ENCODE measurements at places on chromosomes 4 and X.

DNA sequence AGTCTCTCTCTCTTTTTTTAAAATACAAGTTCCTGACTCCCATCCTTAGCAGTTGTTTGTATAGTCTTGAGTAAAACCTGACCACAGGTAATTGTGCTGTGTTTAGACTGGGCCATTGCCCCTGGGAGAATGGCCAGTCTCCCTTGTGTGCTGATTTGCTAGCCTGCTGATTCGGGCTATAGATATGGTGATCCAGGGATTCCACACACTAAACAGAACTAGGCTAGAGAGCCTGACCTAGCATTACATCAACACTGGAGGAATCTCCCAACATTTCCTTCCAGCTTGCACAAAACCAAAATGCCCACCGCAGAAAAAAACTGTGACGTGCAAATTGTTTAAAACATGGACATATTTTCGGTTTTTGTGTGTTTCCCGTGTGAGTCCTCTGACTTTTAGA lies 5.1 kb downstream of the UPRT start:
- no peak for DNase-seq

DNA sequence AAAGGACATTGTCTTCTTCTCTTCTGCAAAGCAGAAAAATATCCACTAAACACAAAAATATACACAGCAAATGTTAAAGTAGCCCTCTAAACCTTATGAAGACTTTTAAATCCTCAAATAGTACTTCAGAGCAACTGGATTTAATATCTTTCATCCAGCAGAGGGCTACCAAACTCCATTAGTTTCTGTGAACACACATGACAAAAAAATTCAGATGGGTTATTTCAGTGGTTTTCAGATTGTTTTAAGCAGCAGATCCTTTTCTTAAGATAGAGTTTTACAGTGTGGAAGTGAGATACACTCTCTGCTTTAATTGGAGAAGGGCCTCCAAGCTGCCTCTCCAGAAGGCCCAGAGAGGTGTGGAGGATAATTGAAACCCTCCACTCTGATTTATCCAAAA lies 56.7 kb downstream of the ANK2 start:
- no peak for DNase-seq

- DNase-seq: no peak
Observed at GRCh38 chr4:5365071-5366008, 314.1 kb downstream of the STK32B start.

DNA sequence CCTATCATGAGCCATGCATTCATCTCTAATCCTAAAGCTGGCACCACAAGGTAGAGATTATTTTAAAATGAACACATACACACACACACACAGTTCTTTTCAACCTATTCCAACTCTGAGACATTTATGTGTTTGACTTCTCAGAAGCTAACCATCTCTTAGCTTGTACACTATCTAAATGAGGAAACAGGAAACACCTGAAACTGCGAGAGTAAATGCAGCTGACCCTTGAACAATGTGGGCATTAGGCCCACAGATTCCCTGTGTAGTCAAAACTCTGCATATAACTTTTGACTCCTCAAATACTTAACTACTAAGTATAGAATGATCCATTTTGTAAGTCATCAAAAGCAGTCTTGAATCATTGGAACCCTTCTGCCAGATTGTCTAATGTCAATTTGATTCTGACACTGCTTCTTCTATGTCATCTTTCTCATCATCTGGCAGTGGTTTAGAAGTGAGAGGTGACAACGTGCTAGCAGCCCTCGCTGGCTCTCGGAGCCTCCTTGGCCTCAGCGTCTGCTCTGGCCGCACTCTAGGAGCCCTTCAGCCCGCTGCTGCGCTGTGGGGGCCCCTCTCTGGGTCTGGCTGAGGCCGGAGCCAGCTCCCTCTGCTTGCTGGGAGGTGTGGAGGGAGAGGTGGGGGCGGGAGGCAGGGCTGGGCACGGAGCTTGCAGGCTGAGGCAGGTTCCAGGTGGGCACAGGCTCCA lies 21.4 kb upstream of the IL15 start:
- no peak for DNase-seq

DNA sequence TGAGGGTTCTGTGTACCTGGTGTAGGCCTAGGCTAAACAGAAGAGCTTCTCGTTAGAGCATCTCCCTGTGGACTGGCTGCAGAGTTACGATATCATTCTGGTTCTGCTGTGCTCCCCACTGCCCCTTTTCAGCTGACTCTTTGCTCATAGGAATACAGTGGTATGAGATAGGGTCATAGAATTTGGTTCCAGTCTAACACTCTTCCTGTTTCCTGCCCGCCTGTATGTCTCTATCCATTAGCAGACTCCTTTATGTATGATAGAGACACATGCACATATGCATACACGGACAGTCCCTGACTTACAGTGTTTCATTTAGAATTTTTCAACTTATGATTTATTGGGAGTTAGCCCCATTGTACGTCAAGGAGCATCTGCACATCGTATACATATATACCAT lies 15.3 kb downstream of the RNF4 start:
- DNase-seq: no peak

- DNase-seq: no peak
Observed at GRCh38 chr4:19380600-19380999, 871.1 kb upstream of the SLIT2 start.

DNA sequence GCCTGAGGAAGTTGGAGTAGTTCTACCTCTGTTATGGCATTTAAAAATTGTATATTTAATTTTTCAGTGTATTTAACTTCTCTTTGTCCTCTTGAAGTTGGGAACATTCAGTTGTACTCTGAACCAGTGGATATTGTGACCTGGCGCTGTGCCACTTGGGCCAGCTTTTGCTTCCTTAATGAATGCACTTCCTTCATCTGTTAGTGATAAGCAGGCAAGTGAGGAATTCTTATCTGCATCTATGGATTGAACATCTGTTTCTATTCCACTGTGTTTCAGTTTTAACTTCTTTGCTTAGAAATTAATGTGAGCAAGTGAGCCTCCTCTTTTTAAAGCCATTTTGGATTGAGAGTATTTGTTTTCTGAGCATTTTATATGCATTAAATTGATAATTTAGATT lies 128.3 kb downstream of the UCHL1 start:
- DNase-seq: no peak

- no peak for DNase-seq
Observed at GRCh38 chr4:143282211-143282707, 54.4 kb upstream of the GAB1 start.

- no peak for DNase-seq
Observed at GRCh38 chr4:168739886-168740285, 243.0 kb downstream of the PALLD start.

GRCh38 chr4:1593458-1593857 lies 90.7 kb downstream of the FAM53A start:
- DNase-seq: no peak

- DNase-seq: no peak
Observed at GRCh38 chrX:21711848-21712197, 46.1 kb downstream of the SMPX start.

DNA sequence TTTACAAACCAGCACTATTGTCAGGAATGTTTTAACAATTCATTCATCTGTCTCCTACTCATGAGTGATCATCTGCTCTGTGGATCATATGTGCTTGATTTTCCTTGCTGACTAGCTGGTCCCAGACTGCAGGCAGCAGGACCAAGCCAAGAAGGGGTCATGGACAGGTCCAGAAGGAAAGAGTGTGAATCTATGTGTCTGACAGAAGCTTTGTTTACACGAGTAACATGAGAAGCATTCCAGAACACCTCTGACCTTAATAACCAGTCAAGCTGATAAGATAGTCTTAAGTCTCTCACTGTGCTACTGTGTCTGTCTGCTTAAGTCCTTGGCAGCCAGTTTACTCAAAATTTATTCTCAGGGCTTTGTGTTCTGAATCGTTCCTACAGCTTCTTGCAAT lies 39.0 kb downstream of the GUCY1A1 start:
- peak; percentile 44 for DNase-seq

DNA sequence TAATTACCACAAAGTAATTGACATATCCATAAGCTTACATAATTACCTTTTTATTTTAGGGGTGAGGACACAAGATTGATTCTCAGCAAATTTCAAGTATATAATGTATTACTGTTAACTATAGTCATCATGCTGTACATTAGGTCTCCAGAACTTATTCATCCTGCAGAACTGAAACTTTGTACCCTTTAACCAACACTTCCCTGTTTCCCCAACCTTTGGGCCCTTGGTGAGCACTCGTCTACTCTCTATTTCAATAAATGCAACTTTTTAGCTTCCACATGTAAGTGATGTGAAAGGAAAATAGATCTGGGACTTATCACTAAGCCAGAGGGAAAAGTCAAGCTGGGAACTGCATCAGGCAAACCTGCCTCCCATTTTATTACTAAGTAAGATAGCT lies 33.6 kb upstream of the CCNG2 start:
- no peak for DNase-seq

DNA sequence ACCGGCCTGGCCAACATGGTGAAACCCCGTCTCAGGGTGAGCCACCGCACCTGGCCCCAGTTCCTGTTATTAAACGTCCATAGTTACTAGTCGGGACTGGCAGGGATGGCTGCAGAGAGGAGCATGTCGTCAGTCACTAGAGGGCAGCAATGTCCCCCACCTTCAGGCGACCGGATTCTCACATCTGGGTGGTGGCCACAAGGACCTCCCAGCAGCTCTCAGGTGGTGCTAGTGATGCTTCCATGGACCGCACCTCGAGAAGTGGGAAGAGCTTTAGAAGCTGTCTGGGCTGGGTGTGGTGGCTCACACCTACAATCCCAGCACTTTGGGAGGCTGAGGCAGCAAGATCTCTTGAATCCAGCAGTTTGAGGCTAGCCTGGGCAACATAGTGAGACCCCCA lies 13.3 kb upstream of the IL3RA start:
- DNase-seq: peak; percentile 44

GRCh38 chr4:154009191-154009590 lies 220.3 kb upstream of the SFRP2 start:
- DNase-seq: no peak

- DNase-seq: no peak
Observed at GRCh38 chr4:15151033-15151432, 148.8 kb downstream of the CPEB2 start.

DNA sequence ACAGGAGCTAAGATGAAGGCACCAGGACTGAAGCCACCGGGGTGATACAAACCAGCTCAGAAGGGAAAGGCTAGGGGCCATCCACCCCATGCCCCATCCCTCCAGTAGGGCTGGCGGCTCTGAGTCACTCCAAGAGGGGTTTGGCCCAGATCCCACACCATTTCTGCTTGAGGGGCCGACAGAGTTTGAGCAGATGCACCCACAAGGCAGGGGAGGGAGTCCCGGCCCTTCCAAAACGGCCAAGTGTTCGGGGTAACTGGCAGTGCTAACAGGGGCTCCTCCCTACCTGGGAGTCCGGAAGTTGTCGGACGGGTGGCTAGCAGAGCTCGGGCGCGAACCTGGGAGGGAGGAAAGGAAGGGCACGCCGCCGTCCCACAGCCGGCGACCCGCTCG lies 412 bp downstream of the SLC10A3 start:
- DNase-seq: no peak

GRCh38 chrX:38312436-38312835 lies 14.9 kb downstream of the RPGR start:
- DNase-seq: no peak

GRCh38 chr4:37650481-37650880 lies 35.7 kb downstream of the RELL1 start:
- no peak for DNase-seq

DNA sequence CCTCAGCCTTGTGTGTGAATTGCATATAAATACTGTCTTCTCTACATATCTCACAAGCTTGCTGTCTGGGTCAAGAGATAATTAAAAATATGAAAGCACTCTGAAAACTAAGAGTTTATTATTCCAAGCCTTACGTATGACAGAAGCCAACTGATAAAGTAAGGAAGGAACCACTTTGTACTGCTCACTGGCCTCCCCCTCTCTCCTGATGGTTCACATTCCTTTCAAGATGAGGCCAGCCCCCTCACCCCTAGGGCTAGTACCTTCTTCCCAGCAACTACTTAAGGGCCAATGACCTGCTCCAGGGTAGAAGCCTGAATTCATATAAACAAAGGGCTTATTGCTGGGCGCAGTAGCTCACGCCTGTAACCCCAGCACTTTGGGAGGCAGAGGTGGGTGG lies 5.4 kb upstream of the SOWAHD start:
- no peak for DNase-seq

DNA sequence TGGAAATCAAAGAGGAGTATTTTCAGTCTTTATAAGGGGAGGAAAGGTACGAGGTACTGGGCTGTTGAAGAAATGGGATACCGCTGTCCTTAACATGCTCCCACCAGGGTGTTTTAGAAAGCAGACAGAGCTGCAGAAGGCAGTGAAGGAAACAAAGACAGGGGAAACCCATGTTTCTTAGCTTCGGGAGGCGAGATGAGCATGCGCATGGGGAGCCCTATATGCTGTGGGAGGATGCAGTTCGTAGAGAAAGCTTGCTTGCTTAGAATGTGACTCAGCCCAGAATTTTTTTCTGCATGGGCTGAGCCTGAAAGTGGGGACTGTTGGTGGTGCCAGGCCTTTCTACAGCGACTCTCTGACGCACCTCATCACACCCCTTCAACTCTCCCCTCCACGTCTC lies 28.8 kb upstream of the SCOC start:
- no peak for DNase-seq
